ENCODE measurements at places on chromosomes 11 and 22.
A peak's percentile ranks its signal among the peaks of the same experiment; 100 is the strongest.

DNA sequence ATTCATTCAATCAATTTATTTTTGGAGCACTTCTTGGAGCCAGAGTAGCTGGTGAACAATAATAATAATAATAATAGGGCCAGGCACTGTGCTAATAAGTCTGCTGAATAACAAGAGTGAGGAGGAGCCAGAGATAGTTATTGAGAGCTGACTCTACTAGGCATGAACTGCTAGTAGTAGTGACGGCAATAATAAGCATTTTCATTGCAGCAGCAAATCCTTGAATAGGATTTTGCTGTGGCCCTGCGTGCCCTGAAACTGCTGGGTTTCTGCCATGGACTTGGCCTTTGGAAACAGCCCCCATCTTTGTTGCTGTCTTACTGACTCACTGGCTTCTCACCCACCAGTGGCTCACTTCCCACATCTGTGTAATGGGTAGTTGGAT lies 545.9 kb downstream of the MIAT start:
- no peak for DNase-seq

GRCh38 chr22:46112405-46112804 lies 37.9 kb upstream of the PPARA start:
- no peak for DNase-seq

- DNase-seq, result no peak
These were observed 23.1 kb downstream of the TANGO2 start for GRCh38 chr22:20043997-20044342.

DNA sequence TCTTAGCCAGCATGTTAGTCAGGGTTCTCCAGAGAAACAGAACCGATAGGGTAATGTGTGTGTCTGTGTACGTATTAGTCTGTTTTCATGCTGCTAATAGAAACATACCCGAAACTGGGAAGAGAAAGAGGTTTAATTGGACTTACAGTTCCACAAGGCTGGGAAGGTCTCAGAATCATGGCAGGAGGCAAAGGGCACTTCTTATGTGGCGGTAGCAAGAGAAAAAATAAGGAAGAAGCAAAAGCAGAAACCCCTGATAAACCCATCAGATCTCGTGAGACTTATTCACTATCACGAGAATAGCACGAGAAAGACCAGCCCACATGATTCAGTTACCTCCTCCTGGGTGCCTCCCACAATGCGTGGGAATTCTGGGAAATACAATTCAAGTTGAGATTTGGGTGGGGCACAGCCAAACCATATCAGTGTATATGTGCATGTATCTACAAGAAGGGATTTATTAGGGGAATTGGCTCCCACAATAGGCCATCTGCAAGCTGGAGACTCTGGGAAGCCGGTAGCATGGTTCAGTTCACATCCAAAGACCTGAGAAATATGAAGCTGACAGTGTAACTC lies 173.7 kb upstream of the NECTIN1 start:
- no peak for DNase-seq

DNA sequence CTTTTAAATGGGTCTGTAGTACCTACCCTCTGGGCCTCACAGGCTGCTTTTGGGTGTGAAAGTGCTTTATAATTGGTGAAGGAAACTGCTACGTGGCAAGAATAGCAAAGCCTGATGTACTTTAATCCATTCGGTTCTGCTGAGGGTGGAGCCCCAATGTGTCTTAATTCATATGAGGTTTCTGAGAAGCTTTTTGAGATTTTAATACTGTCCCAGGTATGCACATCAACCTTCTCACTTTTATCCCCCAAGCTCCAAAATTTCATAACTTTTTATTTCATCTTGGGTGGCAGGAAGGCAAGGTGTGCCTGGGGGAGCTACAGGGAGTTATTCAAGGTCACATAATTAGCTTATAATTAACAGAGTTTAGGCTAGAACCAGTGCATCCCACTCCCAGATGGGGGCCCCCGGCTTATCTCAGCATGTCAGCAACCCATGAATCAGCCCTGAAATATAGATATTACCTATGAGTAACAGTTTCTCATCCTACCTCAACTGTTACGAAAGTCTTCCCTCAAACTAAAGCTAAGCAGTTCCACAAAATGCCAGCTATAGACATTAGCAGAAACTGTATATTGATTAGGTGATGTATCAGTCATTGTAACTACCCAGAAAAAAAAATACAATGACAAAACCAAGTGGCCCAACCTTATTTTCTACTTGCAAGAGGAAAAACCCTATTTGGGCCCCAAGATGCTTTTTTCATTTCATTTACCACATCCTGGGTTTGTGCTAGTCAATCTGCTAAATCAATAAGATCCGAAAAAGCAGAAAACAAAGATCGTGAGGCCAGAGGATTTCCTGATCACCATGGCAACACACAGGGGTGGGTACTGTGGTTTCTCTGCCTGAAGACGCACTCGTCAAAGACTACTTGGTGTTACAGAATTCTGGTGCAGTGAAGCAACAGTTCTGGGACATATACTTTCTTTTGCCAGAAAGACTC lies 26.7 kb downstream of the CD44 start:
- no peak for DNase-seq

DNA sequence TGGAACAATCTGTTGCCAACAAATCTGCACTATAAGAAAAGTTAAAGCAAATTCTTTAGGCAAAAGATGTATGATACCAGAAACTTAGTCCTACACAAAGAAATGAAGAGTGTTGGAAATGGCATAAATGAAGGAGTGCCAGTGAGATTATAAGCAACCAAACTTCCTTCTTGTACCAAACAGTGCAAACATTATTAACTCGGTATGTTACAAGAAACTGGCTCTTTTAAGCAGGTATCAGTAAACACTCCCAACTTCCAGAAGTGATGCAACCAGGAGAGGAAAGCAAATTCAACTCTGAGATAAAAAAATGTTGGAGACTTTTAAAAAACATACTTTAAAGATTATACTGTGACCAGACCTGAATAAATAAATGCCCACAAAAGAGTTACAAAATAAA lies 28.5 kb downstream of the COPB1 start:
- DNase-seq, result no peak

DNA sequence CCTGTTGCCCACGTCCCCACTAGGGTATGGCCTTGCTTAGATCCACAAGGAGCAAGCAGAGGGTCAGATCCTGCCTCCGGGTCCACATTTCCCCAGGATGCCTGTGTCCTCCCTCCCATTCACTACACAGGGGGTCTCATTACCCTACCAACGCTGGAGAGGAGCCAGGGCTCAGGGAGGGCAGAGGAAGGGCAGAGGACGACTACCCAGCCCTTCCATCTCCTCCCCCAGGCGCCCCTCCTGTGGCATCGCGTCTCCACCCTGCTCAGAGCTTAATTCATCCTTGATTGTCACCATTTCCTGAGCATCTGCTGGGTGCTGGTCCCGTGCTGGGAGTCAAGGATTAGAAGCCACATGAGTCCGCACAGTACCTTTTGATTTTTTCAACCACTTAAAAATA lies 5.0 kb downstream of the NFAM1 start:
- DNase-seq, result no peak

- DNase-seq, result no peak
These were observed 20.1 kb downstream of the OOSP3 start for GRCh38 chr11:59898650-59899049.

GRCh38 chr11:26134481-26135355 lies 197.2 kb upstream of the ANO3 start:
- peak; percentile 13 for DNase-seq

DNA sequence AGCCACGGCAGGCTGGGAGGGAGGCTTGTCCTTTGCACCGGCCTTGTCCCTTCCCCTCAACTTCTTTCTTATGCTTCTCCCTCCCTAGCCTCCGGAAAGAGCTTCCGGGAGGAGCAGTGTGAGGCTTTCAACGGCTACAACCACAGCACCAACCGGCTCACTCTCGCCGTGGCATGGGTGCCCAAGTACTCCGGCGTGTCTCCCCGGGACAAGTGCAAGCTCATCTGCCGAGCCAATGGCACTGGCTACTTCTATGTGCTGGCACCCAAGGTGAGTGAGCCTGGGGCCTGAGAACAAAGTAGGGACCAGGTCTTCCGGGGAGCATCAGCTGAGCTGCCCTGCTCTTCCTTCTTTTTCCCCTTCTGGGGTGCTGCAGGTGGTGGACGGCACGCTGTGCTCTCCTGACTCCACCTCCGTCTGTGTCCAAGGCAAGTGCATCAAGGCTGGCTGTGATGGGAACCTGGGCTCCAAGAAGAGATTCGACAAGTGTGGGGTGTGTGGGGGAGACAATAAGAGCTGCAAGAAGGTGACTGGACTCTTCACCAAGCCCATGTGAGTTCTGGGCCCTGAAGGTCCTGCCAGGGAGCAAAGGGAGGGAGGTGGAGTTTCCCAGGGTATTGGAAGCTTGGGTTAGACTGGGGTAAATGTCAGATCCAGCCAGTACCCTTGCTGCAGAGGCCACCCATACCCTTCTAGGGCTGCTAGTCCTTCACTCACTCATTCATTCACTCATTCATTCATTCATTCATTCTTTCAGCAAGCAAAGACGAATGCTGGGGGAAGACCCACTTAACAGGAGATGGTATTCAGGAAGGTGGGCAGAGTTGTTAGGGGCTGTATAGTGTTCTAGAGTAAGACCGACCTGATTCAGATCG lies 22.6 kb downstream of the ADAMTS15 start:
- no peak for DNase-seq

- DNase-seq, result peak; percentile 61
These were observed 53.4 kb downstream of the P4HA3 start for GRCh38 chr11:74257959-74258553.

DNA sequence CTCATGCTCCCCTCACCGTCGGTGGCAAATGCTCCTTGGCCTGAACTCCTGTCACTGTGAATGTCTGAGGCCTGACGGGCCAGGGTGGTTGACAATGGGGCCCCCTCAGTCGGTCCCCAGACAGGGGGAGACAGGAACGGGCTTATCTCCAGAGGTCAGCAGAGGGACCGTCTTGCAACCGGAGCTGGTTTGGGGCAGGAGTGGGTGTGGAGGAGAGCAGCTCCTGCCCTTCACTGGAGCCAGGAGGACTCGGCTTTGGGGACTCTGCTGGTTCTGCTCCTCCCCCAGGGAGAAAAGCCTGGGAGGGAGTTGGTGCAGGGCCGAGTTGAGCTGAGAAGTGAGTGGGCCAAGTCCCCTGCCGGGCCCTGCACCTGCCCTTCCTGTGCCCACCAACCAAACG lies 354.4 kb downstream of the BRD1 start:
- no peak for DNase-seq

GRCh38 chr11:96779030-96779429 lies 389.2 kb downstream of the JRKL start:
- DNase-seq, result no peak

- no peak for DNase-seq
These were observed 18.1 kb downstream of the TSPAN32 start for GRCh38 chr11:2319791-2320472.

DNA sequence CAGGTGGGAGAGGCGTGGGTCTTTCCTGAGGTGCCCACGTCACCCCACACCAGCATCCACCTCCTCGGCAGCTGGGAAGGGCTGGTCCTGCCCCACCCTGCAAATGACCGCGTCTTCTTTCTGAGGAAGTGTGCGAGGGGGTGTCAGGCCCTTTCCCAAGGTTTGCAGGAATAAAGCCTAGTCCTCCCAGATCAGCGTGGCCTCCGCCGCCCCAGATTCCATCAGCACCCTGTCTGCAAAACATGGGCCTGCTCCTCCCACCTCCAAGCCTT lies 14.4 kb upstream of the SLC39A13 start:
- no peak for DNase-seq

DNA sequence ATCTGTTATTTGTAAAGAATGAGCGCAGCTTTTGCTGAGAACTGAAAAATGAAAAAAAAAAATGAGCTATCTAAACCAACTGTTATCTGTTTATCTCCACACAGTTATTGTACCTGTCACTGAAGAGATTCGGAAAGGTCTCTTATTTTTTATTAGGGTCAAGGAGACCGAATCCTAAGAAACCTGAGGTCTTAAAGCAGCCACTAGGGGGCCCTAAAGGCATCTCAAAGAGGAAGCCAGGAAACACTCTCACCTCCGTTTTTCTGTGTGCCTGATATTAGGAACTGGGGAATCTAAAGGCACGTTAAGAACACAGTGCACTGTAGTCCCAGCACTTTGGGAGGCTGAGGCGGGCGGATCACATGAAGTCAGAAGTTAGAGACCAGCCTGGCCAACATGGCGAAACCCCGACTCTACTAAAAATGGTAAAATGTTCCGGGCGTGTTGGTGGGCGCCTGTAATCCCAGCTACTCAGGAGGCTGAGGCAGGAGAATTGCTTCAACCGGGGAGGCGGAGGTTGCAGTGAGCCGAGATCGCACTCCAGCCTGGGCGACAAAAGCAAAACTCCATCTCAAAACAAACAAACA lies 3.5 kb upstream of the LARGE1 start:
- peak; percentile 61 for DNase-seq

- peak; percentile 66 for DNase-seq
These were observed 4.2 kb downstream of the SLC25A1 start for GRCh38 chr22:19174106-19175025.

DNA sequence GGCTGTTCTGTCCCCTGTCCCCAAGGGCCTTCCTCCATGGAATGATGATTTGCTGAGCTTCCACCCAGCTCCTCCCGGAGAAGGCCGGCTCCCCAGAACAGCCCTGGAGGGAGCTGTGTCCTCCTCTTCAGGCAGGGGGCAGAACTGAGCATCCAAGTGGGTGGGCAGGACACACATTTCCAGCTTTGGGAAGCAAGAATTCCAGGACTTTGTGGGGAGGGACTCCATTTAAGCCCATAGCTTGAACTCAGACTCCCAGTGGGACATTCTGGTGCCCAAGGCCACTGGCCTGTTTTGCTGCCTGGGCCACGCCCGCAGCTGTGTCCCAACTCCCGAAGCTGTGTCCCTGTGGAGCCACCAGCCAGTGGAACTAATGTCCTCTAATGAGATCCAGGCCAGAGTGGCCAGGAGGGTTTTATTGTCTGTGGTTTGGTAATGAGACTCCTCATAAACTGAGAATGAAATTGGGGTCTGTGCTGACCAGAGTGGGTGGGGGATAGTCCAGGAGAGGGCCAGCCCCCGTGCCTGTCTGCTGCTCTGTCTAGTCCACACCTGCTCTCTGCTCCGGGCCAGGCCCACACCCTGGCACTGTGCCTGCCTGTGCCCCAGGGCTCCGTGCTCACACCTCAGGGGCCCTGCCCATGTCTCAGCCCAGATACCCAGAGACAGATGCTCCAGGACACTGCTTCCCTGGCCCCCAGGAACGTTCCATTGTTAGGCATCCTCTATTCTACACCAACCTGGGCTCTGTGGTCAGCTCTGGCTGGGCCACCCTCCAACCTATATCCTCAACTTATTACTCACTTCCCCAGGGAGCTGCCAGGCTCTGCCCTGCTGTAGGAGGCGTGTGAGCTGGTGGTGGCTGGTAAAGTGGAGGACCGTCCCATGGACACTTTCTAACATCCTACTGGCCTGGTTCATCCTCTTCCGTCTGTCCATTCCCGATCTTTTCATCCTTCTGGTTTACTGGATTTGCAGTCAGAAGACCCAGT lies 7.6 kb downstream of the NECTIN1 start:
- peak; percentile 53 for DNase-seq

- no peak for DNase-seq
These were observed 8.2 kb downstream of the ARRB1 start for GRCh38 chr11:75342966-75343870.

GRCh38 chr22:28896611-28897010 lies 13.2 kb downstream of the ZNRF3 start:
- no peak for DNase-seq

GRCh38 chr22:49551897-49552614 lies 275.6 kb downstream of the BRD1 start:
- no peak for DNase-seq

Data from AG08396 (cell line).